CD4-positive, alpha-beta T cell treated with Interleukin-10 for 1 hour (primary cell): ENCODE measurements at places on chromosomes 12 and 14.

DNA sequence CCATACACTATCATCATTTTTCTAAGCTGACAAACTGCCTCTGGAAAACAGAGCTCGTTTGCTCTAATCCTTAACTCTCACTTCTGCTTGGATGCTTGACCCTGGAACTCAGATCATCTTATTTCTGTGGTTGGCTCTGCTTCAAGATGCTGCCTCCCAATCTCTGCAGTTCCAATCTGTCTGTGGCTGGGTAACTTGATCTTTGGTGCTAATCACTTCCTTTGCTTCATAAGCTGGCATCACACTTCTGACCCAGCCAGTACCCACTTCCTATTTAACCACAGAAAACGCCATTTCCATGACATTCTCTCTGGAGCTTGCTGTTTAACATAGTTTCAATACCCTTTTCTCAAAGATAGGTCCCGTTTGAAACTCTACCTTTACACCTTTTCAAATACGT is 254.2 kb downstream of the ACSS3 start:
- no peak for DNase-seq

DNA sequence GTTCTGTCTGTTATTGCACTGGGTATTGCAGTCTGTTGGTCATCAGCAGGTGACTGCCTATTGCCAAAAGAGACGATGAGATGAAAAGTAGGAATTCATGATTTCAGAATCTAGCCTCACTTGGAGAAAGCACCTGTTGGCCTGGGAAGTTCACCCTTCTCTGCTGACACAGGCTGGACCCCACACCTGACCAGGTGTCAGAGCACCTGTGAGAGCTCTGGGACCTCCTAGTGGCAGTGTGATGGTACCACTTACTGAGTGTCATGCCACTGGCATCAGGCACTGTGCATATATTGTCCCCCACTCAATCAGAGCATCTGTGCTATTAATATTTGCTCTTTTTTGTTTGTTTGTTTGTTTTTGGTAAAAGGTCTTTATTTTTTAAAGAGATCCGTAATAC is 68.0 kb downstream of the RASSF3 start:
- no peak for DNase-seq

- no peak for DNase-seq
These were observed 2.4 kb downstream of the ANKRD13A start for GRCh38 chr12:110001596-110001995.

GRCh38 chr12:53754633-53755264 is 3.0 kb upstream of the CISTR start:
- DNase-seq, result no peak

DNA sequence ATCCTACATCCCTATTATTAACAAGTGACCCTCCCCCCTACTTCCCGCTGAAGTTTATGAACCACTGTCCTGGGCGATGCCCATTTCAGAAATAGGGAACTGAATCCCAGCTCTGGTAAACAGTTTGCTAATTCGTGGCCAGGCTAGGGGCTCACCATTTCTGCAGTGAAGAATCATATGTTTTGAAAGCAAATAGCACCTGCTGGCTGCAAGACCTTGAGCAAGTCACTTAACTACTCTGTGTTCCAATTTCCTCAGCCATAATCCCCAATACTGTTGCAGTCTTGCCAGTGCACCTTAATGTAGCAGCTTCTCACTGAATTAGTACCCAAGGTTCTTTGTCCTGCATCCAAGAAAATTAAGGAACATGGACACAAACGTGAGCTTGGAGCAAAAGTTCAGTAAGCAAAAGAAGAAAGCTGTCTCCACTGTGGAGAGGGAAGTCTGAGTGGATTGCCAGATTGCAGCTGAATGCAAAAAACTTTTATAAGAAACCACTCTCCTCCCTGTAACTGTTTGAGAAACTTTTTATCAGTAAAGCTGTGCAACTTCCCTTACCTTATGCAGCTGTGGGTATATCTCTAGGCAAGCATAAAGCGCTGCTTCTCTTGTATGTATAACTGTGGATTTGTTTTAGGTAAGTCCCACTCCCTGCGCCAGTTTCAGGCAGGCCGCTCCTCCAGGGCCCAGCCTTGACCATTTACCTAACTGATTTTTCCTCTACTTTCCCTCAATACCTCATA is 824 bp downstream of the OAS1 start:
- DNase-seq, result no peak
